ENCODE measurements at places on chromosomes 2 and 18.

- DNase-seq, result no peak
Measured at GRCh38 chr2:176599796-176600485, 330.7 kb downstream of the MTX2 start.

GRCh38 chr2:6031200-6031867, 339.1 kb downstream of the SOX11 start:
- no peak for DNase-seq

DNA sequence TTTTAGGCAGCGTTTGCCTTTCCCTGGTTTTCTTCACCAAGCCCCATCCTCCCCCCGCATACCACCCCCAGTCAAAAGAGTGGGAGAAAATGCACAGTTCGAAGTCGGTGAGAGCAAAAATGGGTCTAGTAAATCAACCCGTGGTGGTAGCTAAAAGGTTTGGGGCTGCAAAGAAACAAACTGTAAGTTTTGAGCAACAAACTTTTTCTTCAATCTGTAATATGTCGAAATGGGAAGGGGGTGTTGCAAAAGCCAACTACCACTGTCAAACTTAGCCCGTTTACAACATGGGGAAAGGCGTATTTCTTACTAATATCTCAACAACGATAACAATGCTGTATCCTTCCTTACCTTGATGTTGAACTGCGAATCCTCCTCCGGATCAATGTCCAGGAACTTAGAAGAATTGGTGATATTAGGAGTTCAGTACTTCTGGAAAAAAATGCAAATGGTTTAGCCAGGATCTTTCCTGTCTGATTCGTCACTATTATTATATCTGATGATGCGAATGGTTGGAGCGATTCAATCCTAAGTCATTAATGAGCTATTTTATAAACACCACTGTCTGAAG, 2.4 kb upstream of the SATB2 start:
- peak; percentile 56 for DNase-seq

GRCh38 chr2:189836644-189837043, 52.4 kb downstream of the PMS1 start:
- DNase-seq, result peak; percentile 25

GRCh38 chr2:70822843-70823242, 2.4 kb upstream of the CLEC4F start:
- no peak for DNase-seq

GRCh38 chr2:240235811-240236210, 95.4 kb upstream of the OTOS start:
- DNase-seq, result no peak

DNA sequence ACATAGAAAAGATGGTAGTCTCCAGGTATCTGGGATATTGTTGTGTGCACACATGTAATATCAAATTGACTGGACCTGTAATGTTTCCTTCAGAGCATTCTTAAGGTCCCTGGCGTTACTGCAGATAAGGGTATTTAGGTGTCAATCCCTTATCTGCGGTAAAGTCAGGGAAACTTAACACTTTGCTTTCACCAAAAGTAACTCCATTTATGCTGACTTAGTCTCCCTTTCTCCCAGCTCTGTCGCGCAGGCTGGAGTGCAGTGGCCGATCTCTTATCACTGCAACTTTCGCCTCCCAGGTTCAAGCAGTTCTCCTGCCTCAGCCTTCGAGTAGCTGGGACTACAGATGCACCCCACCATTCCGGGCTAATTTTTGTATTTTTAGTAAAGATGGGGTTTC, 1.8 kb downstream of the CNNM3 start:
- no peak for DNase-seq

- no peak for DNase-seq
Measured at GRCh38 chr2:47236503-47237215, 81.6 kb upstream of the STPG4 start.

Data from HT1080 (cell line).